ENCODE measurements at places on chromosomes 2 and 18. TPM values are rescaled to one million over a fixed set of nuclear protein-coding genes. Genes with fewer than 3 reads are reported as not detected.
A peak's percentile ranks its signal among the peaks of the same experiment; 100 is the strongest.

The ATG9A gene
- 10.0 TPM for total RNA-seq

- DNase-seq = no peak
These were observed 161.1 kb downstream of the GFPT1 start for GRCh38 chr2:69225933-69226332.

- DNase-seq = no peak
These were observed 277.2 kb upstream of the HS6ST1 start for GRCh38 chr2:128595763-128596395.

DNA sequence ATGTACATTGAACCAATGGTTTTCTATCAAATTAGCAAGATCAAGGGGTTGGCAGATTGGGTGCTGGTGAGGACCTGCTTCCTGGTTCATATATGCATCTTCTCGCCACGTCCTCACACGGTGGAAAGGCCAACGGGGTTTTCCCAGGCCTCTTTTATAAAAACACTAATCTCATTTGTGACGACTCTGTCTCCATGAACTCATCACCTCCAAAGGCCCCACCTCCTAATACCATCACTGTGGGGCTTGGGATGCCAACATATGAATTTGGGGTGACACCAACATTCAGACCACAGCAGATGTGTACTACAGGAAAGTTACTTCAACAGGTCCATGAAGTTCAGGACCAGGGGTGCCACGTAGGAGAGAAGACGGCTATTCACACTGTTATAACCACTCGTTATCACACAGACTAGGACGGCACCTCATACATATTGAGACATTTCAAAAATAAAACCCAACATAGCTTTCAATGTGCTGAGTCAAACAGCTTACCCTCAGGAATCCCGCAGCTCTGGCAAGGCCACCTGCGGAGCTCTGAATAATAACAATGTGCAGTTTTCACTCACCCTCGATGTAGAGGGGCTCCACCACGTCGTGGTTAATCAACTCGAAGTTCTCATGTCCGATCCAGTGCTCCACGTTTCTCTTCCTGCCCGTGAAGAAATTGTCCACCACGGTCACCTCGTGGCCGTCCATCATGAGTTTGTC is 49.3 kb downstream of the UXS1 start:
- no peak for DNase-seq

- no peak for DNase-seq
These were observed 14.2 kb downstream of the SPEG start for GRCh38 chr2:219448776-219449341.

- no peak for DNase-seq
These were observed 264.5 kb upstream of the MEX3C start for GRCh38 chr18:51461956-51462355.

The SPR gene
- 1.8 TPM for total RNA-seq

DNA sequence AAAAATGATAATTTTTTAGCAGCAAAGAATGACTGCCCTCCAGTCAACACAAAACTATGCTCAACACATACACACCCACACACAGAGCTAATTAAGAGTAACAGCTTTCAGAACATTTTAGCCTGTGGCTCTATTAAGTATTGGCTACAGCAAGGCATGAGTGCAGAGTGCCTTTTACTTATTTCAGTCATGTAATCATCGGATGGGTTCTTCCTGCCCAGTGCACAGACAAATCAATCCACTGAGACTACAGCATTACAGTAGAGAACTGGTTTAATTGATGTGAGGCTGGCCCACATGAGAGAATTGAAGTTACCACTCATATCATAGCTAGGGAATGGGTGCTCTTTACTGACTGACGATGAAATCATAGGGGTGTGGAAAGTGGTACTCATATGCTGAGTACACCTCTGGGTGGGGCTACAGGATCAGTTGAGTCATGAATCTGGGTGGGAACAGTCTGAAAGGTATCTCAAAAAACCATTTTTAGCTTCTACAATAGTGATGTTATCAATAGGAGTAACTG is 241.0 kb downstream of the FSIP2 start:
- no peak for DNase-seq

The CTNNA2 gene
- total RNA-seq = 0.19 TPM

GRCh38 chr2:137924019-137924418 is 40.3 kb upstream of the HNMT start:
- DNase-seq = no peak

The DSG1 gene
- total RNA-seq = 0.61 TPM

- no peak for DNase-seq
These were observed 669.1 kb downstream of the ADCYAP1 start for GRCh38 chr18:1573732-1574131.

GRCh38 chr2:134581877-134582546 is 136.8 kb downstream of the TMEM163 start:
- no peak for DNase-seq

GRCh38 chr2:100742277-100743254 is 77.4 kb upstream of the NPAS2 start:
- no peak for DNase-seq

DNA sequence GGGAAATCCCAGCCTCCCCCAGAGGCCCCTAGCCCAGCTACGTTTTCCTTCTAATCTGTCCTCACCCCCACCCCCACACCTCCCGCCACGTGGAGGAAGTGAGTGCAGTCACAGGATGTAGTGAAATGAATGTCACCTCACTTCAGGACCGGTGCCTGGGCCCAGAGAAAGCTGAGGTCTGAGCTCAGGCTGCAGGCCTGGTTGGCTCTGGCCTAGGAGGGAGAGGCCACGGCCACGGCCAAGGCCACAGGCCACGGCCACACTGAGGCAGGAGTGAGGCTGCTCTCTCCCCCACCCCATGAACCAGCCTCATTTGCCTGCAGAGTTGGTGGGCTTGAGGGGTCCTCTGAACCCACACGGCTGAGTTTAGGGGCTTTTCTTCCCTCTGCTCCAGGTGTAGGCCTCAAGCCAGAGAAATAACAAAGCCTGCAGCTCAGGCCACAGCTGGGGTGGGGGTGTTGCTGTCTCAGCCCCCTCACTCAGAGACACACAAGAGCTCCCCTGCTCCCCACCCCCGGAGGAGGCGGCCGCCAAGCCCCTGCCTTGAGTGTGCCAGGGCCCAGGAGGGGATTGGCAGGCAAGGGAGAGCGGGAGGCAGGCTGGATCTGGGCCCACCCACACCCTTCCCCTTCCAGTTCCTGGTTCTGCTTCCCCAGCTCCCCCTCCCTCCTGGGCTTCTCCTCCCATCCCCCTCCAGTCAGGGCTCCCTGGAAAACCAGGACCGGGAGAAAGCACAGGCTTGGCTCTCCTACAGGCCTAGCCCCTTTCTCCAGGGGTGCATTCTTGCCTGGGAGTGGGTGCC is 27.0 kb downstream of the DNMT3A start:
- peak; percentile 29 for DNase-seq

DNA sequence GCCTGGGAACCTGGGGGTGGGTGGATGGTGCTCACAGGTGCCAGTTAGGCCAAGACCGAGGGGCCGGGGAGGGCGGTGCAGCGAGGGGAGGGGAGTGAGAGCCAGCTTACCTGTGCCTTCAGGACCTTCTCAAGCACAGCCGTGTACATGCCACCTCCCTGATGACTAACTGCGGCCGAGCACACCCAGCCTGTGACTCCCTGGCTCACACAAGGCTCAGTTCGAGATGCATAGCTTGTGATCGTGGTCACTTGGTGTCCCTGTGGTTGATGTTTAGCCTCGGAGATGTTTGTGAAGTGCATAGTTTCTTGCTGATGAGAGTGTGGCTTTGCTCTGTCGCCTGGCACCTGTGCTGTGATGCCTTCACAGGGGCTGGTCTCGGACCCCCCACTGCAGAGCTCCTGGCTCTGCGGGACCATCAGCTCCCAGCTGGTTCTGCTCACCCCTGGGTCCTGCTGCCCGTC is 84.5 kb upstream of the ODC1 start:
- DNase-seq = no peak

- no peak for DNase-seq
These were observed 39.5 kb upstream of the FLACC1 start for GRCh38 chr2:201396595-201396994.

The VWC2L gene
- not detected for total RNA-seq

DNA sequence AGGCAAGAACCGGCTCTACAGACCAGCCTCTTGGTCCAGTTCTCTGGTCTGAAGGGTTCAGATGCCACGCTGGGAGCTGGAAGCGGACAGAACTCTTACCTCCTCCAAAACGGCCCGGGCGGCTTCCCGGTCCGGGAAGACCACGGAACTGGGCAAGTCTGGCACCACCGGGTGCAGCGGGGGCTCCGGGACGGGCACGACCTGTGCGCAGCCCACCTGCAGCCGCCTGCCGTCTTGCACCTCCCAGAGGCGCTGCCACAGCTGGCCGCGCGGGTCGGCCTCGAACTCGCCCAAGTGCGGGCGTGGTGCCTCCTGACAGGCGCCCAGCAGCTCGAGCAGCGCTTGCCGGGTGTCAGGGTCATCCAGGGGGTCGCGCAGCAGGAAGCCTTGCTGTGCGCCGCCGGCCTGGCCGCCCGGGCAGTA is 773 bp downstream of the CMPK2 start:
- DNase-seq = no peak

The SMARCAL1 gene
- 8.5 TPM for total RNA-seq

Measured in thymus (tissue), 14 donors.